ENCODE measurements at places on chromosomes 11 and 22.

GRCh38 chr11:63906087-63906486 is 10.9 kb downstream of the RCOR2 start:
- DNase-seq = no peak

GRCh38 chr11:86735451-86736290 is 63.3 kb upstream of the ME3 start:
- no peak for DNase-seq

DNA sequence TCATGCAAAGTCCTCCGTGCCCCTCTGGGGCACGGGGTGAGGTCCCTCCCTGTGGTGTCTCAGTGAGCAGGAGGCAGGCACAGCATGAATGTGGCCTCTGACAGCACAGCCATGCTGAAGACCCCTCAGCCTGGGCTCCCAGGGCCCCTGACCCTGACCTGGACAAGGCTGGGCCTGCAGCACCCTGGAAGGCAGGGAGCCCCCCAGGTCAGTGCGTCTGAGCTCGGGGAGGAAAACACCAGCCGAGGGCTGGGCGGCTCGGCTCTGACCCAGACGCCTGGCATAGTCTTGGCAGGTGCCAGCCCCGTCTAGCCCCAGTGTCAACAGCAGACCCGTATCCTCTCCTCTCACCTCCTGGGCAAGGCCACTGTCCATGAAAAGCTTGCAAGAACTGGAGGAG is 1276.6 kb downstream of the BRD1 start:
- no peak for DNase-seq

DNA sequence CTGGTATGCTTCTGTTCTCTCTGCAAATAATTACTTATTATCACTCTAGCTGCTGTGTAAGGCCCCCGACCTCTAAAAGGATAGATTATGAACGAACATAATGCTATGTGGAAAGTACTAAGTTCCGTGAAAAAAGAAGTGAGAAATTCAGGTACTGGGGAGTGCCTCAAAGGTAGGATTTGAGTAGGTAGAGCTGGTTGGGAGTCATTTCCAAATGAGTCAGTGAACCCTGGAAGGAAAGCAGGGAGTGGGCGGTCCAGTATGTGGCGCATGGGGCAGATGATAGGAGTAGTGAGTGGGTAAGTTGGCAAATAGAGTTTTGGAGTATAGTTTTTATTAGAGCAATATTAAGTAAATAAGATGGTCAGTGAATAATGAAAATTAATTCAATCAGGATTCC is 2.4 kb downstream of the ZC3H12C start:
- no peak for DNase-seq

DNA sequence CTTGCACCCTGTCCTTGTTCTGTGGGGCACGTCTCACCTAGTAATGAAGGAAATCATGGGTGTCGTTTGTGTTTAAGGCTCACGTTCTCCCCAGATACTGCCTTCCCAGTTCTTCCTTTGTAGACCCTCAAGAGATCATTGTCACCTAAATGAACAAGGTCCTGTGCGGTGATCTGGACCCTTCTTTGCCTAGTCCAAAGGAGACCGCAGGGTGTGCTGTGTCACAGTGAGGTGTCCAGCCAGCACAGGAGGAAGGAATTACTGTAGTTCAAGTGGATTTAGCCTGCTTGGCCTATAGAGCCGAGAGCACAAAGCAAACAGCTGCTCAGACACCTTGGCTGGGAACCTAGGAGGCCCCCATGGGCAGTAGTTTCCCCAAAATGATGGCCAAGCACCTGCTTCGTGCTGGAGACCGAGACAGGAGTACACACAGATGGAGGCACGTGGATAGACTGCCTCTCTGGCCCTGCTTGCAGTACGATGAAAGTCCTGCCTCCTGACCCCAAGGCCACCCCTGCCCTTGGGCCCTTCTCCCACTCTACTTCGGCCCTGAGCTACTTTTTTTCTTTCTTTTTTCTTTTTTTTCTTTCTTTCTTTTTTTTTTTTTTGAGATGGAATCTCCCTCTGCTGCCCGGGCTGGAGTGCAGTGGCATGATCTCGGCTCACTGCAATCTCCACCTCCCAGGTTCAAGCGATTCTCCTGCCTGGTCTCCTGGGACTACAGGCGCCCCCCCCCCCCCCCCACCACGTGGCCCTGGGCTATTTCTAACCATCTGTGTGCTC is 19.4 kb upstream of the PPFIA1 start:
- no peak for DNase-seq

- no peak for DNase-seq
These were observed 31.5 kb downstream of the SHISA8 start for GRCh38 chr22:41883400-41883799.

- DNase-seq = no peak
These were observed 5.4 kb upstream of the HDHD5 start for GRCh38 chr22:17164392-17165024.

DNA sequence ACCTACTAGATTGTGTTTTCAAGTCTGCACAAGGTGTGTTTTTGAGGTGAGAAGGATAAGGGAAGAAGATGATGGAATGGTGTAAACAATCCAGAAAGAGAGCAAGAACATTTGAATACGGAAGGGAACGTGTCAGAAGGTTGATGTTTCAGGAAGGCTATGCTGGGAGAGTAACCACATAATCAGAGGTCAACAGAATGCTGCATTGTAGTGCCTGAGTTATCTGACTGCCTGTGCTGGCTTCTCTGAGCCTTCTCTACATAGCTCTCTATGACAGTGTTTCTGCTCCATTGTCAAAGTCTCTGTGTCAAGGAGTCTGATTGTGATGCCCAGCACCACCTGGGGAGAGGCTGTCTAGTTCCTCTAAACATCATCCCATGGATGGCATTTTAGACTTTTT is 74.1 kb downstream of the CYB5R2 start:
- no peak for DNase-seq

- DNase-seq = no peak
These were observed 148.3 kb upstream of the POU2AF2 start for GRCh38 chr11:111097191-111097590.

DNA sequence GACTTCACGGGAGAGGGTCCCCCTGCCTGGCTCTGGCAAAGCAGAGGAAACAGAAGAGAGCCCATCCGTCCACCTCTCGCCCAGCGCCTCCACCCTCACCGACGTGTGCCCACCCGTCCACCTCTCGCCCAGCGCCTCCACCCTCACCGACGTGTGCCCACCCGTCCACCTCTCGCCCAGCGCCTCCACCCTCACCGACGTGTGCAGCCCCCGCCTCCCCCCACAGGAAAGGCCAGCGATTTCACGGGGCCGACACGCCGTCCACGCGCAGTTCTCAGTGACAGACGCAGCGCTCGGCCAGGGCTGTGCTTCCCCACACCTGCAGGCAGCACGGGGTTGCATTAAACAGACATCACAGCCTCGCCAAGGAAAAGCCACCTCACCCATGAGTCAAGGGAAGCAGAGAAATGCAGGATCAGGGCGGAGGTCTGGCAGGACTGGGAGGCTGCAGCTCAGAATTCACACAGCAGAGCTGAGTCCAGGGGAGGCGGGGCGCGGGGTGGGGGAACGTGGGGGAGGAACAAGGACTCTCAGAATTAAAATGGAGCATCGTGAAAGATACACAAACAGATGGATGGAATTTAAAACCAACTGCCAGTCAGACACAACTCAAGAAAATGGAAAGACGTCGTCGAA is 377.7 kb downstream of the BRD1 start:
- no peak for DNase-seq

- DNase-seq = no peak
These were observed 23.7 kb upstream of the SORL1-AS1 start for GRCh38 chr11:121476379-121477032.

GRCh38 chr11:44652901-44653644 is 73.7 kb upstream of the TSPAN18 start:
- DNase-seq = no peak

DNA sequence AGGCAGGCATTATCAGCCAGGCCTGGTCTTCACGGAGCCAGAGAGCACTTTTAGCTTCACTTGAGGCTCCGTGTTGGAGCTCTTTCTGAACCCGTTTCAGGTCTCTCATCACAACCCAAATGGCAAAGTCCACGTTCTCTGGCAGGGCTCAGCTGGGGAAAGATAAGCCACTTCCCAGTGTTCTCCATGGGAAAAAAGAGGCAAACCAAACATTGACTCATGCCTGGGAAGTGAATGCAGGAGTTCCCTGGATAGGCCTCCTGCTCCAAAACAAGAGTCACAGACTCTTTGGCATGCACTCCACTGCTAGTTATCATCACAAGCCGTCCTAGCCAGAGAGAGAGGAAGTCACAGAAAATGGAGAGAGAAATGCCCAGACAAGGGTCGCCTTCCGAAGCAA is 11.6 kb downstream of the OPCML start:
- no peak for DNase-seq

DNA sequence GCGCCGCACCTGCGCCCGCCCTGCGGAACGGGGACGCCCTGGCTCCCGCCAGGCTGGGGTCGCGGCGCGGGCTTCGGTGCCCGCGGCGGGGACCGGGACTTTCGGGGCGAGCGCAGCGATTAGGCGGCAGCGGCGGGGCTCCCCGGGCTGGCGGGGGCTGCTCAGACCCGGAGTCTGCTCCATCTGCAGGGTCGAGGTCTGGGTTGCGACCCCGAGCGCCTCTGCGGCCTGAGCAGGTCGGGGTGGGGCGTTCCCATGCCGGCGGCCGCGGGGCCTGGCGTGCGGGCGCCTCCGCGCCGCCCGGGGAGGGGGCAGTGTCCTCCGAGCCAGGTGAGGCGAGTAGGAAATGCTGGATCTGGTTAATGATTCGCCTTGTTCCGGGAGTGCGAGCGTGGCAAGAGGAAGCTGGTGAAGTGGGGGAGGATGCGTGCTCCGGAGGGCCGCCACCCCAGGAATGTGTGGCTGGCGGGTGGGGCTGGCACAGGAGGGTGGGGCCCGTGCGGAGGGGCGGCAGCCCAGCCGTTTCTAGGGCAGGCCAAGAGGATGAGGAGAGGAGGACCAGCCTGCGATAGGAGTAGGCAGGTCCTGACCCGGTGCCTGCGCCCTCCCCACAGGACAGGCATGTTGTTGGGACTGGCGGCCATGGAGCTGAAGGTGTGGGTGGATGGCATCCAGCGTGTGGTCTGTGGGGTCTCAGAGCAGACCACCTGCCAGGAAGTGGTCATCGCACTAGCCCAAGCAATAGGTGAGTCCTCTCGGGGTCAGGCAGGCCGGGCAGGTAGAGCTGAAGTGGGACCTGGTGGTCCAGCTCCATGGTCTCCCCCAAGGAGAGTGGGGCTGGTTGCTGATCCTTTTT is 606 bp downstream of the RASSF7 start:
- no peak for DNase-seq

GRCh38 chr22:21961886-21962654 is 9.4 kb upstream of the PPM1F start:
- DNase-seq = no peak

DNA sequence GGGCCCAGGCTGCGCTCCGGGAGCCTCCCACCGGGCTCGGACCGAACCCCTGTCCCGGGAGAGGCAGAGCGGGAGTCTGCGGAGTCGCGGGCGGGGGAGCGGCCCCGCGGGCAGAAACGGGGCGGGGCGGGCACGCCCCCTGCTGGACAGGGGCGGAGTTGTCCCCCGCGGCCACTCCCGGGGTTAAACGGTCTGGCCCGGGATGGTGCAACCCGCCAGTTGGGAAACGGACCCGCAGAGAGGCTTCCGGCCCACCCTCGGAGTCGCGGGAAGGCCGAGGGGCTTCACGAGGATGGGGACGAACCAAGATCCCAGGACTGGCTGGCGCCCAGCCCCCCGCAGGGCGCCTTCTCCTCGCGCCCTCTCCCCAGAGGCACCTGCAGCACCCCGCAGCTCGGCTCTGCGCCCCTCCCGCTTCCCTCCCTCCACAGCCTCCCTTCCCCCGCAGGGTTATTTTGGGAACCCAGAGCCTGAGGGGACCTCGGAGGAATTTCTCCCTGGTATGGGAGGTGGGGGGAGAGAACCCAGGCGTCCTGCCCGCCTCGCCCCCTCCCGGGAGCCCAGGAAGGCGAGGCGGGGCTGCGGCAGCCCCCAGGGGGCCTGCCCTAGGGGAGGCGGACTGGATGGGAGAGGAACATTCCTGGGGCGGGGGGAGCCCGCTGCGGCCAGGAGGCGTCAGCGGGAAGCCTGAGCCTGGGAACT is 902 bp downstream of the RASGRP2 start:
- peak; percentile 75 for DNase-seq

GRCh38 chr11:4054643-4055042 is 40.0 kb upstream of the RRM1 start:
- DNase-seq = no peak
